ENCODE measurements at places on chromosomes 3 and 15.

DNA sequence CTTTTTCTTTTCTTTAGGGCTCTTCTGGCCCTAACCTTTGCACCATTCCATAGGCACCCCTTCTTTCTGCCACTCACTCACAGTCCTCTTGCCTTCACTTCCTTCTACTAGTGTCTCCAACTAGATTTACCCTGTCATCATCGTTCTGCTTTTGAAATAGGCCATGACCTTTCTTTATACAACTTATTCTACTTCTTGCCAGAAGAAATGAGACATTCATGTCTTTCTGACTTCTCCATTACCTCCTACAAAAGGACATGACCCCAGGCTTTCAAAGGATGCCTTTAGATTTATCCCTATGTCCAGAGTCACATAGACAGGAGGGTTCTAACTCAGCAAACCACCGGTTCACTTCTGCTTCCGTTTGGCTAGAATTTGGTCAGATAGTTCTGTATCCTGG, 336.4 kb upstream of the LRRFIP2 start:
- no peak for DNase-seq

DNA sequence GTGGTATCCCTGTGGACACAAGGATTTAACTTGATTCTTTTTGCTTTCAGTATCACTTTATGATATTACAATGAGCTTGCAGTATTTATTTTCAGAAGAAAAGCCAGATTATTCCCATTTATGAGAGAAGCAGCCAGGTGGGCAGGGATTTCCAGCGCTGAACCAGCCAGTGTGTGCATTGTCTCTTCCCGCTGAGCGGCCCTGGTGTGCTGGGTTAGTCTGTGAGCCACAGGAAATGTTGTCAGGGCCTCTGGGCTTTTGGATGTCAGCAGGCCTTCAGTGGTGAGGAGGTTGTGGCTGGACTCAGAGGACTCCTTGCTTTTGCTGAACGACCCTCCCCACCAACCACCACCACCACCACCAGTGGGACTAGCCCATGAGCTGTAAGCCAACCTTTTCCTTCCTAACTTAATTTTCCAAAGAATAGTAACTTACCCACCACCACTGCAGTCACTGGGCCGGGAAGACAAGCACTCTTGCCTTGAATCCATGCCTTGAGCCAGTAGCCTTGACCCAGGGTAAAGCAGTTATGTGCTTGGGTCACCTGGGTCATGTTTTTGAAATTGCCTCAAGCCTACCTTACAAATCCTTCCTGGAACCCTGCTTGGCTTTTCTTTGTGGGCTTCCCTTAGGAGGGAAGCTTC, 33.1 kb downstream of the FLNB start:
- no peak for DNase-seq

DNA sequence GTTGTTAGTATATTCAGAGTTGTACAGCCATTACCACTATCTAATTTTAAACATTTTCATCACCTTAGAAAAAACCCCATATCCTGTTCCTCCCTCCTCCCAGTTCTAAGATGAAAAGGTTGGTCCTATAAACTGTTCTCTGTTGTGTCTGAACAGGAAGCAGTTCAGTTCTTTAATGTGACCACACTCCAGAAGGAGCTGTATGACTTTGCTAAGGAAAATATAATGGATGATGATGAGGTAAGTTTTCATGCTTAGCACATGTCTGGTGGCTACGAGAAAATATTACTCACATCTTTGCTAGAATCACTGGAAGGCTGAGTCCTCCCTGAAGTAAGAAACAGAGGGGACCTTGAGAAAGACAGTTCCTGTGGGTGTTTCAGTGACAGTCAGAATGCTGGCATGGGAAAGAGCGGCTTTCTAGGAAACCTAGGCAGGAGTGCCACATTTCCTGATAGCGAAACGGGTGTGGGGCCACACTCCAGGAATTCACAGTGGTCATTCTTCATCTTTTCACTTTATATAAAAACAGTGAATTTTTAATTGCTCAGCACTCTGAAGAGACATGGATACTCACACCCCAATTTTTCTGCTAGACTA, 20.3 kb downstream of the CRTAP start:
- no peak for DNase-seq

GRCh38 chr15:48469271-48469670, 138.0 kb downstream of the DUT start:
- DNase-seq, result no peak

- DNase-seq, result no peak
These were observed 651 bp downstream of the ACTC1 start for GRCh38 chr15:34794590-34795206.

DNA sequence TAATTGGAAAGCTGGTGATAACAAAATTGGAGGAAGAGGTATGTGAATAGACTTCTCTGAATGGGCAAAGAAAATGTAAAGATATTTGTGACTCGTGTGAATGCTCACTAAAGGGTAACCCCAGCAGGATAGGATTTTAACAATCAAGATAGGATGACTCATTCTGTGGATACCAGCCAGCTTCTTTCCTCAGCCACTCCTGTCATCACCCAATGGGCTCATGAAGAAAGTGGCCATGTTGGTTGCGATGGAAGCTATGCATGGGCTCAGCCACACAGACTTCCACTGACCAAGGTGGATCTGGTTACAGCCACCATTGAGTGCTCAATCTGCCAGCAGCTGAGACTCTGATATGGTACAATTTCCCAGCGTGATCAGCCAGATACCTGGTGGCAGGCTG, 40.9 kb downstream of the STRIT1 start:
- DNase-seq, result no peak

DNA sequence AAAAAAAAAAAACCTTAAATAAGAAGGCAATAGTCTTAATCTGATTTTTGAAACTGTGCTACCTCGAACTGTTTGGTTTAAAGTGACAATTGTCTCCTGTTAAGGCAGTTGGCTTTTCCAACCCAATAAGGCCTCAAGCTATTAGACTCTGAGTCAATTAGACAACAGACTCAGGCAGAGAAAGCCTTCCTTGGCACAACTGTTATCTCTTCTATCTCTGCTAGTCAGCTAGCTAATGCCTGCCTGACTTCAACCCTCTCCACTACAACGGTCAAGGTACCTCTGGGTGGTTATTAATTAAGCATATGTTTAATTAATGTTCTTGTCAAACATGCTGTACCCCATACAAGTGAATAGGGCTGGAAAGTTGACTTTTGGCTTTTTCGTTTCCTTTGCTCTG, 110.2 kb upstream of the NLGN1 start:
- no peak for DNase-seq

- no peak for DNase-seq
These were observed 45.5 kb downstream of the ZIC4 start for GRCh38 chr3:147360646-147361453.

GRCh38 chr15:58525991-58526421, 94.2 kb downstream of the LIPC start:
- no peak for DNase-seq

DNA sequence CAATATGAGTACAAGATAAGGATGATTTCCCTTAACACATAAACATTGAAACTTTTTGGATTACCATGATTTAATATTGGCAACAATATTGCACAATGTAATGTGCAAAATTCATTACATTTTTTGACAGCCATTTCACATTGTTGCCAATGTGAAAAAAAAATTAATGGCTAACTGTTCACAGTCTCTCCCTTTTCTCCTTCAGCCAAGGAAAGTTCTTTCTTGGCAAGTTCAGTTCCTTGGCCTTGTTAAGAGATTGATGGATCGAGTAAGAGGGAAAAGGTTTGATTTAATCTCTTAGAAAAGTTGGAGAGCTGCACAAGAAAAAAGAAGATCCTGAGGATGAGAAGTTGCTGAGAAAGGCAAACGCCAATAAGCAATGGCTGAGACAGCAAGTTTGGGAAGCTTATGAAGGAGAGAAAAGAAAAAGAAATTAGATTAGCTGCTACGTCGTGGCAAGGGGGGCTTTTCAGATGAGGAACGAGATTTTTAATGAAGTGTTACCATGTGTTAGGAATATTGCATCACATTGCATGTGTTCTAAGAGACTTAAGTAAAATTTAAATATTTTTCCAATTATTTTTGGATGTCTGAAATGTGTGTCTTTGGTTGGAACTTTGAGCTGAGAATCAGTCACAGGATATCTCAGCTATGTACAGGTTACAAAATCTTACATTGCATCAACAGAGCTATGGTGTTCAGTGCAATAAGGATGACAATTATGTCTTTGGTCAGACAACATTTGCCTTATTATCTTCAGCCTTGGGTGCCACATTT, 61.4 kb upstream of the ZNF280D start:
- no peak for DNase-seq

GRCh38 chr15:99409097-99409473, 156.7 kb upstream of the MEF2A start:
- no peak for DNase-seq

- no peak for DNase-seq
These were observed 112.5 kb upstream of the TGFBR2 start for GRCh38 chr3:30493911-30494311.

GRCh38 chr3:47385007-47385406, 4.2 kb downstream of the PTPN23 start:
- no peak for DNase-seq

DNA sequence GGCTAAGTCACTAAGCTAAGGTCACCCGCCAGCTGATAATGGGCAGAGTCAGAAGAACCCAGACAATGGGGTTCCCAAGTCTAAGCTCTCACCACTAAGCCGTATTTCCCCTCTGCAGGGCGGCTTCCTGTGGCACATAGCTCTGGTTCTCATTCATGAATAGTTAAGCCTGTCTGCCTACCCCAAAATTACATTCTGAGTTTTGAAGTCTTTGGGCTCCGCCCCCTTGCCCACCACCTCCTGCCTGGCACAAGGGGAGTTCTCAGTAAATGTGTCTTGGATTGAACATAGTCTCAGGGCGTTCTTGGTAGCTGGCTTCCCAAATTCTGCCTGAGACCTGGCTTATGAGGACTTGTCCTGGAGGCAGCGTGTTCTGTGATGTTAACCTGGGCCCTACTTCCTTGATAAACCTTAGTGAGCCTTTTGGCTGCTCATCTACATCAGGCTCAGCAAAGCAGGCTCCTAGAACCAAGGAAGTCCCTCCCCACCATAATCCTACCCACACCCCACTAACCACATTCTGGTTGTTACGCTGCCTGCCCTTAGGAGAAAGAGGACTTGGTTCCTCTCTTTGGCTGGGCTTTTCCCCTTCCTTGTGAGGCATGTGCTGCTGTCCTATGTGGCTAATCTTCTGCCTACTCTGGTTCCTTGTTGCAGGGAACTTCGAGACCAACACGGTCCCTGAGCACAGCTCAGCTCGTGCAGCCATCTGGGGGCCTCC, 54.9 kb downstream of the STARD5 start:
- DNase-seq, result no peak

- no peak for DNase-seq
These were observed 357.0 kb upstream of the ICE2 start for GRCh38 chr15:60835974-60836373.

- DNase-seq, result no peak
These were observed 244.0 kb upstream of the THBS1 start for GRCh38 chr15:39336926-39337325.

- peak; percentile 45 for DNase-seq
These were observed 24.5 kb upstream of the RAD18 start for GRCh38 chr3:8987645-8988383.

- DNase-seq, result no peak
These were observed 215.6 kb upstream of the RBMS3 start for GRCh38 chr3:29065211-29065785.

DNA sequence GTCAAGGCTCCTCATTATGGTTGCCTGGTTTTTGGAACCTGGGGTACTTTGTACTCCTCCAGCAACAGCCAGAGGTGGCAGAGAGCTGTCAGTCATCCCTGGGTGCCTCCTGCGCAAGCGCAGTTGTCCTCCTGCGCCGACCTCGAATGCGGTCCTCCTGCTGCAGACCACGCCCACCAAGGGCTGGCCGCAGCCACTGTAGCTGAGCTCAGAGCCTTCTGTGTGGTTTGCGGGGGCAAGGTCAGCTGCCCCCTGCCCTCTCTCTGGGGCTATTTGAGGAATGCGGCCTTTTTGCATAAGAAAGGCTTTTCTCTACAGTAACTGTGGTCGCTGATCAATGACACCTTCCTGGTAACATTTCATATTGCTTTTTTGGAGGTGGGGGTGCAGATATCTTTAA, 131.3 kb upstream of the SNRPN start:
- DNase-seq, result no peak

DNA sequence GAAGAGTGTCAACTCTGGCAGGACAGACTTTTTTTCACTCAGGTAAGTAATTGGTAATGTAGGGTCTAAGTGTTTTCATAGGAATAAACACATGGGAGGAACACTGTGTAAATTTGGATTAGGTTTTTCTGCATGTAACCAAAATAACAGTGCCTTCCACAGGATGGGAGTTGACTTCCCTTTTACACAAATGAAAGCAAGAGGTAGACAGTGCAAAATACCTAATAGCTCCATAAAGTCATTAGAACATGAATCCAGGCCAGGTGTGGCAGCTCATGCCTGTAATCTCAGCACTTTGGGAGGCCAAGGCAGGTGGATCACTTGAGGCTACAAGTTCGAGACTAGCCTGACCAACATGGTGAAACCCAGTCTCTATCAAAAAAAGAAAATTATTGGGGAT, 25.5 kb upstream of the MYO1E start:
- DNase-seq, result no peak

GRCh38 chr3:4814305-4814903, 164.8 kb upstream of the BHLHE40 start:
- no peak for DNase-seq

GRCh38 chr15:44094781-44095180, 100.3 kb downstream of the FRMD5 start:
- DNase-seq, result no peak

GRCh38 chr3:64121750-64122311, 98.5 kb upstream of the PSMD6 start:
- DNase-seq, result no peak
